Mesothelial cell of epicardium (in vitro differentiated cells): ENCODE measurements at places on chromosomes 16 and 17.

DNA sequence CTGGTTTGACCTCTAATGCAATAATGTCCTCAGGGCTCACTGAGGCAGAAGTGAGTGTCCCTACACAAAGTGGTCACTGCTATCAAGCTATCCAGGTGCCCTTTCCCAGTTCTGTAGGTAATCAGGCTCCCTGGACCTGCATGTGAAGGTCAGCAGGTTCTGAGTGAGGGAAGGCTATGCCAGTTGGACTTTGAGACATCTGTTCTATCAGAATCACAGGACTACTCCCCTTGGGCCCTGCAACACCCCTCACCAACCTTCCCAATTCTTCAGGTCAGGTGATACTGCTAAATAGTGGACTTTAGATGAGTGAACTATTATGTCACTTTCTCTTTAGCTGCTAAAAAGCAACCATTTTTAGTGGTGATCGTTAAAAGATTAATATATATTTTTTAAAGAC lies 37.6 kb downstream of the ZZEF1 start:
- DNase-seq, result no peak

- no peak for DNase-seq
Measured at GRCh38 chr17:43875476-43876147, 28.6 kb downstream of the CD300LG start.

- no peak for DNase-seq
Measured at GRCh38 chr17:27521281-27522027, 65.2 kb downstream of the KSR1 start.

GRCh38 chr17:76329664-76330063 lies 21.6 kb upstream of the QRICH2 start:
- no peak for DNase-seq

GRCh38 chr17:34386343-34386696 lies 23.3 kb upstream of the CCL1 start:
- no peak for DNase-seq

DNA sequence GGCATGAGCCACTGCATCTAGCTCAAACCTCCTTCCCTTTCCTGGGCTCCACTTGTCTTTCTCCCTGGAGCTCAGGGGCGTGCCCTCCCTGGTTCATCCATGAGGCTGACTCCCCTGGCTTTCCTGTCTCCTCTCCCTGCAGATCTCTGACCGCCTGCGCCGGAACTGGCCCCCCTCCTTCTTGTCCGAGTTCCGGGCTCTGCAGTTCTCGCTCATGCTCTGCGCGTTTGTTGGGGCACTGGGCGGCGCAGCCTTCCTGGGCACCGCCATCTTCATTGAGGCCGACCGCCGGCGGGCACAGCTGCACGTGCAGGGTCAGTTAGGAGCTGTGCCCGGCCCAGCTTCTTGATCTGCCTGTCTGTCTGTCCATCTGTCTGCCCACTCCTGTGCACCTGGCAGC lies 1.2 kb upstream of the LAT start:
- DNase-seq, result no peak

- no peak for DNase-seq
Measured at GRCh38 chr17:4375039-4375748, 8.7 kb upstream of the UBE2G1 start.
